ENCODE measurements at places on chromosomes 13 and 19. TPM values are rescaled to one million over a fixed set of nuclear protein-coding genes. Genes with fewer than 3 reads are reported as not detected.

KLK1 gene
- not detected for total RNA-seq

DNA sequence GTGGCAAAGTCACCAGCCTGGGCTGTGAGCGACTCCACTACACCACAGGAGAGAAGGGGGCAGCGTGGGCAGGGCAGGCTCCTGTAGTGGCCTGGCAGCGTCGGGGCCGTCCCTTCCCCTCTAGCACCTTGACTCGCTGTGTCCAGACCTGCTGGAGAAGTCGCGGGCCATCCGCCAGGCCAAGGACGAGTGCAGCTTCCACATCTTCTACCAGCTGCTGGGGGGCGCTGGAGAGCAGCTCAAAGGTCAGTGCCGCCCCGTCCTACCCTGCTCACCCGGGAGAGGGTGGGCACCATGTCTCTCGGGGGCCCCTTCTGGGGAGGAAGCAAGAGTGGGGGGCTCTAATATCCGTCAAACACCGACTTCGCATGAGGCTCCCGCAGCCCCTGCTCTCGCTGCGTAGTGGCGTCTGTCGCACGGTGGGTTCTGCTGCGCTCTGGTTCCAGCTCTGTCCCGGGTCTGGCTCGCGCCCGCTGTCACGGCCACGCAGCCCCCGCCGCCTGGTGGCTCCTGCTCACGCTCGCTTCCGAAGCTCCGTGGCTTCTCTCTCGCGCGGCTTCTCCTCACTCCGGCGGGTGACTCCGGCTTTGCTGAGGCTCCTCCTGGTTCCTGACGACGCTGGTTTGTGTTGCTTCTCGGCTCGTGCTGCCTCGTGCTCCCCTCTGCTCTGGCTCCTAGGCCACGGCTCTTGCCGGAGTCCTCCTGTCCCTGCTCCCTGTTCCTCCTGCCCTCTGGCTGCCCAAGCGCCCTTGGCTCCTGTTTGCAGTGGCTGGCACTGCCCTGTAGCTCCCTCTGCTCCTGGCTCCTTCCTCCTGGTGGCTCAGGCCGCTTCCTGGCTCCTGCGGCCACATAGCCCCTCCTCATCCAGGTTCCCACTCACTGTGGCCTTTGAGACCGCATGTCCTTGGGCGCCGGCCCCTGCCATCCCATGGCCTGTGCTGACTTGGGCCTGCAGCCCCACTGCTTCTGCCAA, 27.2 kb downstream of the MYH14 start:
- no peak for DNase-seq

DNA sequence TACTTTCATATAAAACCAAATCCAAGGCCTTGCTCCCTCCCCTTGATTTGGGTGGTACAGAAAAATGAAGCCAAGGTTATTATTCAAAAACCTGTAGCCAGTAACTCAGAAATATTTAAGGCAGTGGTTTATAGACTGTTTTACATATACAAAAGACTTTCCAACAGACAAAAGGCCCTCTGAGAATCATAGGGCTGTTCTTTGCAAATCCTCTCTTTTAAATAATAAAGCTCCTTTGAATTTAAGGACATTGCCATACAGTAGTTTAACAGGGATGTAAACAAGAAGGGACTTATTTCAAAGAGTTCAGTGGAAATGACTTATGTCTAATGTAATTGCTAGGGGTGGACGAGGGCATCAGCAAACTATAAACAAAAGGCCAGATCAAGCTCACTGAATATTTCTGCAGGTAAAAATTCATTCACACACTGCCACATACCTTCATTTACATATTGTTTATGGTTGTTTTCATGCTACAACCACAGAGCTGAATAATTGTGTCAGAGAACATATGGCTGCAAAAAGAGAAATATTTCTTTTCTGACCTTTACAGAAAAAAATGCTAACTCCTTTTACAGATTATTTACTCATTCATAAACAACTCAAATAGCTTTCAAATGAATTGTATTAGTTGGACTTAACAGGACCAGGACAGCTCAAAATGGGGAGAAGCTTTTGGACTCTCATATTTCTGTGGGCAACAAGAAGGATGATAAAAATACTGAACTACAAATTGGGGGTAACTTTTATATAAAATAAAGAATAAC, 665.6 kb downstream of the SLITRK1 start:
- no peak for DNase-seq

DNA sequence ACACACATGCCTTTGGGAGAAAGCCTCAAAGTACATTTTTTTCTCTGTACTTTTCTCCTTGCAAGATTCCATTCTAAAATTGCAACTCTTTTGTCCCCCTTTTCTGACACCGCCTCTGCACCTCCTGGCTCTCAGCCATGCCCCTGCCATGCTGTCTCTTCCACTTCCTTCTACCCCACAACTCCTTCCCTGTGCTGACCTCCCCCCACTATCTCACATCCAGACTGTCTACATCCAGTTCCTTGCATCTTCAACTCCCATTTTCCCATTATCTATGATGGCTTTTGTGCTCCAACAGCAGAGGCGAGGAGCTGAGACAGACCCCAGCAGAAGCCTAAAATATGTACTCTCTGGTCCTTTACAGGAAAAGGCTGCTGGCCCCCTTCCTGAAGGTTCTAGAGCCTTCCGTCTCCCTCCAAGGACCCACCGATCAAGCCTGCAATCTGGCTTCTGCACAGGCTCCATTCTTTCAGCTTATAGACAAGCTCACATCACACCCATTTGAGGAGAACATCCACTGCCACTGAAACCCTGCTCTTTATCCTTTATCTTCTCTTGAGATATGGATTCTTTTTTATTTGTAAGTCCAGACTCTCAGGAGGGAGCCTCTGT, 50.2 kb downstream of the RFX2 start:
- DNase-seq, result no peak

- DNase-seq, result no peak
Measured at GRCh38 chr13:108154421-108154858, 60.9 kb downstream of the LIG4 start.

- DNase-seq, result no peak
Measured at GRCh38 chr13:86357106-86357505, 557.9 kb upstream of the SLITRK6 start.

PRODH2 gene
- total RNA-seq, result not detected

MCEMP1 gene
- not detected for total RNA-seq

DNA sequence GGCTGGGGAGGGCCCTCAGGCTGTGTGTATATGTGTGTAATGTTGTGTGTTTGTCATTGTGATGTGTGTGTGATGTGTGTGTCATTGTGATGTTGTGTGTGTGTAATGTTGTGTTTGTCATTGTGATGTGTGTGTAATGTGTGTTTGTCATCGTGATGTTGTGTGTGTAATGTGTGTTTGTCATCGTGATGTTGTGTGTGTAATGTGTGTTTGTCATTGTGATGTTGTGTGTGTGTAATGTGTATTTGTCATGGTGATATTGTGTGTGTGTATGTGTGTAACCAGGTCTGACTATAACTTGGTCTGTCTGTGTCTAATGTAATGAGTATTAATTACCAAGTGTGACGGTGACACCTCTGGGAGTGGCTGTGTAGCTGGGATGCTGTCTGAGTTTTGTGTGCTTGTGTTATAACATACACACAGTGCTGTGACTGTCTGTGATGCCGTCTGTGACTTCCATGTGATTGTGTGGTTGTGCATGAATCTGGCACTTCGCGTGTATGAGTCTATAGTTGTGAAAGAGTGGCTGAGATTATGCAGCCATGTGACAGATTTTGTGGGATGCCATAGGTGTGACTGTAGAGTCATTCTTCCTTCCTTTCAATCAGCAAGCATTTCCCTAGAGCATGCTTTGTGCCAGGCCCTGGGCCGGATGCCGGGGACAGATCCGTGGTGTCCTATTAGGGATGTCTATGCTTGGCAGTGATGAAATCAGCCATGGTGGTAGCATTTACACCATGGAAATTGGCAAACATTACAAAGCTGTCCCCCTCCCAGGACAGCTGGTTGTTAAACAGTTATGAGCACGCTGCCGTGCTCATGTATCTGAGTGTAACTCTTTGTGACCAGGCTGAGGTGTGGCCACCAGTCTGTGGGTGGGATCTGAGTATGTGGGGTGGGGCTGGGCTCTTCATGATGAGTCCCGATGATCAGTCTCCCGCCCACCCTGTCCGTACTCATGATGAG, 6.4 kb downstream of the TNFSF14 start:
- DNase-seq, result no peak

GRCh38 chr19:48218997-48219396, 36.7 kb downstream of the CARD8 start:
- no peak for DNase-seq

PLEKHF1 gene
- 18.0 TPM for total RNA-seq

ZNF160 gene
- total RNA-seq, result 87.3 TPM

GRCh38 chr13:33978653-33979052, 160.7 kb downstream of the RFC3 start:
- no peak for DNase-seq

- no peak for DNase-seq
Measured at GRCh38 chr19:19552798-19553197, 14.7 kb downstream of the CILP2 start.

GRCh38 chr13:80297503-80297902, 43.4 kb downstream of the SPRY2 start:
- DNase-seq, result no peak

GRCh38 chr13:56924401-56924800, 216.3 kb upstream of the PRR20A start:
- DNase-seq, result no peak

- no peak for DNase-seq
Measured at GRCh38 chr19:38203197-38203596, 20.8 kb downstream of the DPF1 start.

GRCh38 chr13:34867590-34867989, 74.5 kb upstream of the NBEA start:
- DNase-seq, result no peak

DNA sequence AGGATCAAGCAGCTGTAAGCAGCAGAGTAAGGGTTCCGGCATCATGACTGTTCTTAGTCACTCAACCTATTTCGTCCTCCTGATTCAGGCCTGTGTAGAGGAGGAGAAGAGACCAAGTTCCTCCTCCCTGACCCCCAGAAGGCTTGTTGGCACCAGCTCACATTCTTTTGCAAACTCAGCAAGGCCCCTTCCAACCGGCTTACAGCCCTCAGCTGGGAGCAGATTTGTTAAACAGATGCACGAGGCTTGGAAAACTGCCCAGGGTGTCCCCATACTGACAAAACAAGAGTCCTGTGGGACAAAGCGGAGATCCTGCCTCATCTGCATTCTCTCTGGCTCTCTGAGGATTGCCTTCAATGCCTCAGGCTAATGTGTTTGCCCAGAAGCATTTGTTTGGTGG, 113.2 kb upstream of the SOX21 start:
- DNase-seq, result no peak

GRCh38 chr13:104993708-104994107, 1541.8 kb downstream of the EFNB2 start:
- DNase-seq, result no peak

GRCh38 chr19:54390942-54391577, 24.2 kb upstream of the TTYH1 start:
- DNase-seq, result peak; percentile 73

DNA sequence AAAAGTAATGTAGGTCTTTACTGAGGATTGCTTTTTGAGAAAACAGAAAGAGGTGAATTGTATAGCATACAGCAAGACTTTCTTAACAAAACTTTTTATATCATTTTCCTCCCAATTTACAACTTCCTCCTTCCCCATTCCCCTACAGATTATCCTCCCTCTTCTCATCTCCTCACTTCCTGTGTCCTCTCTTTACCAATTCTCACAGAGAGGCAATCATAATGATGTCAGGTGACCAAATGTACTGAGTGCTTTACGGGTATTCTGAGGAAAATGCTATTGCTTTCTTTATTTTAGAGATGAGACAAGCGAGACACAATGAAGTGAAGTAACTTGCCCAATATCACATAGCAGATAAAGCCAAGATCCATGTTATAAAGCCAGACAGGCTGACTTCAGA, 1.7 kb upstream of the MTMR6 start:
- DNase-seq, result no peak

DNA sequence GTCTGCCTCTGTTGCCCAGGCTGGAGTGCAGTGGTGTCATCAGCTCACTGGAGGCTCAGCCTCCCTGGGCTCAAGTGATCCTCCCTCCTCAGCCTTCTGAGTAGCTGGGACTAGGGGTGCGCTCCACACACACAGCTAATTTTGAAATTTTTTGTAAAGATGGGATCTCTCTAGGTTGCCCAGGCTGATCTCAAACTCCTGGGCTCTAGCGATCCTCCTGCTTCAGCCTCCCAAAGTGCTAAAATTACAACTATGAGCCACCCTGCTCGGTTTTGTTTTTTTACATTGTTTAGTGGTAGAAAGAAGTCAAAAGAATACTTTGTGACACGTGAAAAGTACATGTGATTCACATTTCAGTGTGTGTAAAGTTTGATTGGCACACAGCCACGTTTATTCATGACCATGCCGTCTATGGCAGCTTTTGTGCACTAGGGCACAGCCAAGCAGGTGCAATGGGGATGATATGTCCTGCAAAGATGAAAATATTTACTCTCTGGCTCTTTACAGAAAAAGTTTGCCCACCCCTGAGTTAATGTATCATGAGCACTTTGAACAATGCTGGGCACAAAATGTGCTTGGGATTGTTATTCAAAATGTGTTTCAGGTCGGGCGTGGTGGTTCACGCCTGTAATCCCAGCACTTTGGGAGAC, 16.2 kb upstream of the NFIC start:
- no peak for DNase-seq

ACP5 gene
- 14.8 TPM for total RNA-seq

ZNF345 gene
- total RNA-seq, result 19.6 TPM

DNA sequence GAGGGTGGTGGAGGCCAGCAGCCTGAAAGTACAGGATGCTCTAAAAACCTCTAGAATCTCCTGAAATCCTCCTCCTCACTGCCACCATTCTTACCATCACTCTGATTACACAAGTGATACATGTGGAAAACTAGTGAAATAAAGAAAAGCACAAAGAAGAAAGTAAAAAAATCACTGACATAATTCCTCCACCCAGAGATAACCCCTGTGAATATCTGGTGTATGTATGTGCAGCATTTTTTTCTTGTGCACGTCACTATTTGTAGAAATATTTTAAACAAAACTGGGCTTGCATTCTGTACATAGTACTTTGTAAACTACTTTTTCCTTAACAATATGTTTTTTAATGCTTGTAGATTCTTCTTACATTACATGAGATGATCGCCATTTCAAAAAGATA, 73.2 kb downstream of the CDADC1 start:
- DNase-seq, result no peak

- DNase-seq, result no peak
Measured at GRCh38 chr19:10288662-10289166, 1.0 kb upstream of the ICAM5 start.

CCNA1 gene
- total RNA-seq, result not detected

CFAP97D2 gene
- total RNA-seq, result 2.0 TPM

DNA sequence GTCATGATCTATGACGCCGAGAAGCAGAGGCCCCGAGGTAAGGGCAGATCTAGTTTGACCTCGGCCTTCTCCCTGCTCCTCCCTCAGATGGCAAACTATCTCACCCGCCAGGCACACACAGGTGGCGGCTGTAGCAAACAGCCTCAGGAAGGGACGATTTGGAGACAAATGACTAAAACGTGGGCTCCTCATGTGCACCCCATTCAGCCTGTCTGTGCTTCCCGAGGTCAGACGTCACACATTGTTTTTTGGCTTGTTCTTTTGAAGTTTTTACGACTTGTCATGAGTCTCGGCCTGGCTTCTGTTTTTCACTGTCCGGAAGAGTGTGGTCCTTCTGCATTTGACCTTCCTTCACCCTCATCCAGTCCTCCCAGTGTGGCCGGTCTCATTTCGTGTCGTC, 15.0 kb downstream of the DAZAP1 start:
- DNase-seq, result no peak
